Spinal cord (tissue), 10 donors: ENCODE measurements at places on chromosomes 3 and 15.

GRCh38 chr3:55523471-55523870 lies 36.4 kb upstream of the WNT5A start:
- DNase-seq, result no peak

DNA sequence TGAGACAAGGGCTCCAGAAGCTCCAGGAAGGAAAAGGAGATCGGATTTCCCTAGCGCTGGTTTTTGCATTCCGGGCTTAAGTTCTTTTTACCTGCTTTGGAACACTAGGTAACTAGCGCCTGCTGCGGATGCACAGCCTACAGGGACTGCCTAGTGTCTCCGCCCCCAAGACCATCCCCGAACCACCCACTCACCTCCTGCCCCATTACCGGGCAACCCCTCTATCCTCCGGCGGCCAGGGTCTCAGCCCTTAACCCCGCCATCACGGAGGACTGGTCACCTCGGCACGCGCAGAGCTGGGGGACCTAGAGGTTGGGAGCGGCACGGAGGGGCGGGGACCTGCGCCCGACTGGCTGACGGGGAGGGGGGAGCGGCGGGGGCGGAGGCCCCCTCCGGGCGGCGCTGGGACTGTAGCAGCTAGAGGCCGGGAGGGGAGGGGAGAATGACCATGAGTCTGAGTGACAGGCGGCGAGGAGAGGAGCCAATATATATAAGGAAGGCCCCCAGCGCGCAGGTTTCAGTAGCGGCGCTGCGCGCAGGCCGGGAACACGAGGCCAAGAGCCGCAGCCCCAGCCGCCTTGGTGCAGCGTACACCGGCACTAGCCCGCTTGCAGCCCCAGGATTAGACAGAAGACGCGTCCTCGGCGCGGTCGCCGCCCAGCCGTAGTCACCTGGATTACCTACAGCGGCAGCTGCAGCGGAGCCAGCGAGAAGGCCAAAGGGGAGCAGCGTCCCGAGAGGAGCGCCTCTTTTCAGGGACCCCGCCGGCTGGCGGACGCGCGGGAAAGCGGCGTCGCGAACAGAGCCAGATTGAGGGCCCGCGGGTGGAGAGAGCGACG lies at the start of gene DLL4:
TSS of gene DLL4 (plus strand) at position 520 of the 839 bp plus-strand sequence. CDS start 329 bp downstream, outside the sequence.
- DNase-seq, result no peak

DNA sequence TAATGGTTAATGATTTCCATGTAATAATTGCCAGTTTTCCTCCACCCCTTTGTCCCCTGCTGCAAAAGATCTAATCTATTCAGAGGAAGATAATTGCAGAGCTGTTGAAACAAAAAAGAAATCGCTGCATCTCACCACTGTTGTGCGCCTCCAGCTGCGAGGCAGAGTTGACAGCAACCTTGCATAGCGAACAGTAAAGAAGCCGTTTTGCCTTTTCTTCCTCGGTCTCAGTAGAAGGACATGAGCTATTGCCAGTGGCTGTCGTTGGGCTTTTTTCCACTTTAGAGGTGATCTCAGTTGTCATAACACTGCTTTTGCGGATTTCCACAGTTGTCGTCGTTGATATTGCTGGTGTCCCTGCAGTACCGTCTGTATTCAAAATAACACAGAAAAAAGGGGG lies 314.2 kb downstream of the ZNF385D start:
- peak; percentile 52 for DNase-seq

DNA sequence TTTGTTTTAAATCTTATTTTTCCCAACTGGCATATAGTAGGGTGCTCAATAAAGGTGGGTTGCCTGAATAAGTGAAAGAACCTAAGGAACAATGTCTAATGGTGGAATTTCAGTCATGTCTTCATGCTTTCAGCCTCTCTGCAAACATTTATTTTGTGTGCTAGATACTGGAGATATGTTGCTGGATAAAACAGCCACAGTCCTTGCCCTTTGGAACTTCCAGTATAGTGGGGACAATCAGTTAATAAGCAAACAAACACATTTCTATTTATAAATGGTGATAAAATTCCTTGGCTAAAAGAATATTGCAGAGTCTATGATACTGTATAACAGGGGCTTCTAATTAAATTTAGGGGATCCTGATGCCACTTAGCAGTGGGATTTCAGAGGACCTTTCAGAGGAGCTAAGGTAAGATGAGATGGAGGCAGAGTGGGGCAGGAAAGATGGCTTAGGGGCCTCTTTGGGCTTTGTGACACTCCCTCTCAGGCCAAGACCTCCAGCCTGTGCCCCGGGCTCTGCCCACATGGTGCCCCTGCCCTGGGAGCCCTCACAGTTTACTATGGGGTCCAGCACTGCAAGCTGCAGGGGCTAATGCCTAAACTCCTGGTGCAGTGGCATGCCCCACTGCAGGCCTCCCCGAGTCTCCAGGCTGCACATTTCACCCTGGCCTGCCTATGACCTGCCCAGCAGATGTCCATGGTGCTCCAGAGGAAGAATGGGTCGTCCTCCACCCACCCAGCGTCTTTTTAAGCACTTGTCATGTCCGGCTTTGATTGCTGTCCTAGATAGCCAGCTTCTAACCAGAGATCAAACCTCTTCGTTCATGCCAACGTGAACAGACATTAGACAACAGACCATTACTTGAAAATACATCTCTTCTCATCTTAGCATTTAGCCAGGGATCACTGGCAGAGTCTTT lies 61.6 kb upstream of the PRR23C start:
- no peak for DNase-seq

DNA sequence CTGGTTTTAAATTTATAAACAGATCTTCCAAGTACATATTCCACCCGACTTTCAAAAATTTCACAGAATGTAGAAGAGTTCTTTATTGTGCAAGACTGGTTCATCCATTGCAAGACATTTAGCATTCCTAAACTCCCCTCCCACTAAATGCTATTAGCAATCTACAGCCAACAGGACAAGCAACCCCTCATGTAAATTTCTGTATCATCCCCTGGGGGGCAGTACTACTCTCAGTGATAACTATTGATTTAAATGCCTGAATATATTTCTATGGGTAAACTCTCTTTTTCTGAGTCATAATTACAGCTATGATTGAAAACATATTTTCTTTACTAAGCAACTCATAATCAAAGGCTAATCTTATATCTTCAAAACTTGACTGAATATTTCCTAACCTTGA lies 10.7 kb upstream of the SLC15A2 start:
- DNase-seq, result no peak

GRCh38 chr3:56725175-56725574 lies 42.1 kb upstream of the TASOR start:
- no peak for DNase-seq

DNA sequence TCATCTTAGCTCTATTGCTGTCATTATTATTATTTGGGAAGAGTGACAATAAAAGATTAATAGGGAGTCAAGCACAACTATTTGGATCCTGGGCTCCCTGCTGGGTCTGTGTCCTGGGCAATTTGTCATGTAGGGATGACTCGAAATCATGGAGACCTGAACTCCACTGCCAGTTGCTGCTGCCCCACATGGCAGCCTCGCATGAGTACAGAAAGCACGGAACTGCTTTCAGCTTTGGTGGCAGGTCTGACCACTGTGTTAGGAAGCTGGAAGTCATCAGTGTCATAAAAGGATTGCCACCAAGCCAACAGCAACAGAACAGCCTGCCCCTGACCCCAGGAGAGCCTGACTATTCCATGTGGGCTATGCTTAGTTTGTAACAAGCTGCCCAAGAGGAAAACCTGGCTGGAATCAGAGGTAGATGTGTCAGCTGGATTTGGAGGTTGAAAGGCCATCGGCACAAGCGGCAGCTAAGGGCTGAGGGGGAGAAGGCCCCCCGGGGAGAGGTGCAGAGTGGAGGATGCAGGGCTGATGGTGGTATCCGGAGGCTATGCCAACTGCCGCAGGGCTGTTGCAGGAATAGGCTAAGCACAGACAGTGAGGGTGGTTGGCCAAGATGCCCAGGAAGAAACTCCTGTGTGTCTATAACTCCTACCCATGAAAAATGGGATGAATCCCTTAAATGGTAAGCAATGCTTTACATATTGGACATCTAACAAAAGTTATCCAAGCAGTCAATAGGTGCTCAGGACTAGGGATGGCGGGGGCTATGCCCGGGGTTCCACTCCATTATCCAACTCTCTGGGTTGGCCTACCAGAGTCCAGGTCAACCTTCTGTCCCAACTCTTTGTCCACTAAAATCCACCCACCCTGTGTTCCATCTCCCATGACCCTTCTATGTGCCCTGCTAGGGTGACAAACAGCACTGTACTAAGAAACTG lies 291.6 kb downstream of the ADAMTS17 start:
- DNase-seq, result no peak
